ENCODE measurements at places on chromosomes 5 and 9.

DNA sequence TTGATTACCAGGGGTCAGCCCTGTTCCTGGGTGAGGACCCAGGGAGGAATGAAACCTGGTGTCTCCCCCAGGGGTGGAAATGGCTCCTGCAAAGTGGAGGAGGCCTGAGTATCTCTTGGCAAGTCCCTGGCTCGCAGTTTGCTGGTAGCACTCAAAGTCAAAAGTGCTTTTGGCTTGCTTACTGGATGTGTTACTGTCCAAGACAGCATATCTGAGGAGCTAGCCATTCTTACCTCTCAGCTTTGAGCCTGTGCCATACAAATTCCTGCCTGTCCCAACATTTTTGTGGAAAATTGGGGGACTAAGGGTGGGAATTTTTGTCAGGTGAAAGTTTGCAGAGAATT, 9.9 kb downstream of the ZNF618 start:
- DNase-seq = peak; percentile 46

GRCh38 chr9:128043467-128043868, 23.7 kb downstream of the NAIF1 start:
- DNase-seq = no peak

GRCh38 chr9:117678871-117679270, 25.3 kb upstream of the TLR4 start:
- DNase-seq = no peak

GRCh38 chr9:71285191-71285656, 163.8 kb upstream of the TRPM3 start:
- peak; percentile 54 for DNase-seq

GRCh38 chr5:83249156-83249555, 171.8 kb downstream of the XRCC4 start:
- DNase-seq = no peak

GRCh38 chr5:74638970-74639806, 1.3 kb downstream of the ENC1 start:
- DNase-seq = no peak

DNA sequence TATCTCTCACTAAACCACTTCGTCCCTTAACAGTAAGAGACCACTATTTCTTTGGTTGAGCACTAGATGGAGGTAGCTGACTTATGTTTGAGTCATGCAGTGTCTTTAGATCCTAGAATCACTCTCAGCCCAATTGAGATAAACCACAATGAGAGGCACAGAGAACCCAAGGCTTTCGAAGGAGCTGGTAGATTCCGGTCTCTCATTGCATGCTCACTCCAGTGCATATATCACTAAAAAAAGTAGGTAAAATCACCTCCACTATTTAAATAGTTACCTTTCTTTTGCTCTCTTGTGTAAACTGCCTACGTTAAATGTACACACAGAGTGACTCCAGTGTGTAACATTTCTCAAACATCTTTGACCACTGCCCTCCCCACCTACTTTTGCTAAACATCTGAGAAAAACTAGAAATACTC, 27.6 kb downstream of the ACTL7A start:
- peak; percentile 16 for DNase-seq

Measured in AG20443 (cell line).